Cerebellum (tissue), 4 donors: ENCODE measurements at places on chromosomes 7 and 10.

- no peak for DNase-seq
These were observed 214.1 kb downstream of the KLF6 start for GRCh38 chr10:3570855-3571266.

- DNase-seq = peak; percentile 46
These were observed 31.8 kb upstream of the WDR11 start for GRCh38 chr10:120819366-120819765.

GRCh38 chr10:33800545-33800944 is 466.1 kb upstream of the NRP1 start:
- DNase-seq = no peak

DNA sequence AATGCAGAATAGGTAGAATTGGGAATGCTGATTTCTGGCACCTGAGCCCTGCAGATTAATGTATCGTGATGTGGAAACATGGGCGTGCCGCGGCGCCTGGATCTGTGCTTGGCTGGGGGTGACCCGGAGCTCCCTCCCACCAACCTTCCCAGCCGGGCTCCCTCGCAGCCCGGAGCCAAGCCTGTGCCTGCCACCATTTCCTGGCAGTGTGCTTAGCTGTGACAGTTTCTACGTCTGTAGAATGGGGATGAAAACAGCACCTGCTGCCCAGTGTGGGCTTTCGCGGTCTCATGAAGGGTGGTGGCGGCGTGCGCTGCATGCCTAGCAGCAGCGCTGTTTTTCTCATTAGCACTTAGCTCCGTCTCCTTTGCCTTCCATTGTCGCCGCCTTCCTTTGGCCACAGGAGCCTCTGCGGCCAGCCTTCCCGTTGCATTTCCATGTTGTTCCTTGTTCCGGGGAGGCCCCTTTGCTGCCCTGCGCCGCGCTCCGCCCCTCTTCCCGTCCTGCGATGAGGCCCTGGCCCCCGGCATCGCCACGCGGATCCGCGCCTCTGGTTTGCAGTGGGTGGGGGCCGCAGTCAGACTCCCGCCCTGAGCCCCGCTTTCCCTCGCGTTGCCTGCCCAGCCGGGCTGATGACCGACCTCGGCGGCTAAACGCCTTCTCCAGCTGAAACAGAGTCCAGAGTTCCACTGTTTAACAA is 84.2 kb downstream of the CUL1 start:
- no peak for DNase-seq

GRCh38 chr10:3784510-3785250 is at the start of gene KLF6:
KLF6 (minus strand) TSS chr10:3785209; CDS start chr10:3785014, 195 bp downstream.
- peak; percentile 44 for DNase-seq

DNA sequence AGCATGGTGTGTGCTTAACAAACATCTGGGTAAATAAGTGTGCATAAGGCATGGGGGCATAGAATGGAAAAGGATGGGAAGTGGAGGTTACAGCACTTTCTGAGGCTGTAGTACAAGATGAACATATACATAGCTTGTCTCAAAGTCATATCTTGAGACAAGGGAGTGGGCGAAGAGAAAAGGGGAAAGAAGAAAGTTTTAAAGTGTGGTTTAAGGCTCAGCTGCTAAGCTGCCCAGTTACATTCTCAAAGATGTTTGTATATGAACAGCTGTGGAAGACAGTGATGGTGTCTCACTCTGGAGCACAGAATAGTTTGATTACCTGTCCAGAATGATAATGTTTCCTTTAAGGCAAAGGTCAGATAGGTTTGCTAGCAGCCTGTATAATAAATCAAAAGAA is 61.9 kb upstream of the LANCL2 start:
- no peak for DNase-seq

DNA sequence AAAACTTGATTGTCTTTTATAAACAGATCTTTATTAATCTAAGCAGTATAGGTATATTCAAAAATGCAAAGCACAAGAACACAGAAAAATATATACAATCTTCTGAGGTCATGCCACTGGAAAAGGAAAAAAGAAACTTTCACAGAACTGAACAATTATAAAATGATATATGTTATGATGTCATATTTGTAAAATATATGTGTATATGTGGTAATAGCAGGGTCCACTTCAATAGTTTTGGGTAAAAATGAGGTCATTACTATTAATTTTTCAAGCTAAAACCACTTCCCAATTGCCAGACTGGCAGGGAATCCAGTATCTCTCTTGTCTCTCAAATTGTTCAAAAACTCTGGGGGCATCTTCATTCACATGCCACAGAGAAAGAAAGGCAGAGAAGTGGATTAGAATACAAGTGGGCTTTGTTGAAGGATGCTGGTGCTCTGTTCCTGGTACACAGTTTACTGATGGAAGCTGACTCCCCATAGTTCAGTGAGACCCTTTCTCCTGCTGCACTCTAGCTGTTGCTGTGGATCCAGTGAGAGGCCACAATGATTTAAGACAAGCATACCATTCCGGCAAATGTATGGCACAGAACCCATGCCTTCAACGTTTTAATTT is 19.7 kb downstream of the CTNNA3 start:
- no peak for DNase-seq
